ENCODE measurements at places on chromosomes 6 and 20.

GRCh38 chr6:100001915-100002388, 7.9 kb upstream of the MCHR2 start:
- H3K27me3 ChIP-seq, result no peaks in the 10 kb centered on the region
- no peak for DNase-seq
- H3K4me1 ChIP-seq, result no peaks in the 10 kb centered on the region
- H3K27ac ChIP-seq, result no peak overlapping the region
- no peak overlapping the region for H3K4me3 ChIP-seq
- H3K36me3 ChIP-seq, result no peaks in the 10 kb centered on the region

DNA sequence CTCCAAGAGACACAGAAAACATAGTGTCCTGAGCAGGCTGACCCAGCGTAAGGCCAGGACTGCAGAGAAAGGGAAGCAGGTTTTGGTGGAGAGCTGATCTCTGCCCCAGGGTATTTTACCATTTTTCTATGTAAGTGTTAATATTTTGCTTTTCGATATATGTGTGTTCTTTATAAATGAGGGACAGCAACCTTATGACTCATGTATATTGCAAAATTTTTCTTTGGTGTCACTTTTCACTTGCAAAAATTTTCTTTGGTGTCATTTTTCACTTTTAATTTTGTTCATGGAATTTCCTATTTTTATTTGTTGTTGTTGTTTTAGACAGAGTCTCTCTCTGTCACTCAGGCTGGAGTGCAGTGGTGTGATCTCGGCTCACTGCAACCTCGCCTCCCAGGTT, 34.6 kb upstream of the PXDC1 start:
- no peaks in the 10 kb centered on the region for H3K27me3 ChIP-seq
- DNase-seq, result no peak
- H3K27ac ChIP-seq, result no peak overlapping the region

DNA sequence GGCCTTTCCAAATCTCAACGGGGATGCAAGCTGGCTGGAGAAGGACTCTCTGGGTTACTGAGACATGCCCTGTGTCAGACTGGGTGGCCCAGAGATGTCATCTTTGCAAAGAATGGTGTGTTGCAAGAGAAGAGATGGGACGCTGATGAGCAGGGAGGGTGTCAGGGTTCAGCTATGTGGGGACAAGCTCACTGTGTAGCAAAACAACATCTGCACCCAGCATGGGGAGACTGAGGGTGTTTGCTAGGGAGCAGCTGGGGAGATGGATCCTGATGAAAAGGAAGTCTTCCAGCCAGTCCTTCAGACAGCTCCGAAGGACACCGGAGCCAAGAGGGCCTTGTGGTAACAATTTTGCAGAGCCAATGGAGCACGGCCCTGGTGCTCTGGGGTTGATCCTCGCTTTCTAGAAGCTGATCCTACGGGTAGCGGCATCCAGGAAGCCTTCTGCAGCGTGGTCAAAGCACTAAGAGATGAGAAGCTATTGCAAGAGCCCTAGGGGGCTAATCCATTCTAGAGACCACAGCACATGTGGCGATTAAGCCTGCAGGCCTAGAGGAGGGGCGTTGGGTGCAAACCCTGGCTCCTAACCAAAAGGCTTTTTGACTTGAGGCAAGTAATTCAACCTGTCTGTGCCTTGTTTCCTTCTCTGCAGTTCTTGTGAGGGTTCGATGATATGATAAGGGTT, 39.9 kb downstream of the EDN3 start:
- H3K36me3 ChIP-seq, result no peaks in the 10 kb centered on the region
- no peak overlapping the region for H3K27ac ChIP-seq
- H3K27me3 ChIP-seq, result no peaks in the 10 kb centered on the region
- H3K4me1 ChIP-seq, result no peaks in the 10 kb centered on the region

- DNase-seq, result no peak
- H3K27ac ChIP-seq, result no peak overlapping the region
- peaks cover 32% of the 10 kb centered on the region for H3K27me3 ChIP-seq
- H3K36me3 ChIP-seq, result no peaks in the 10 kb centered on the region
These were observed 169.4 kb downstream of the TAF4 start for GRCh38 chr20:61896058-61896961.

Data from breast epithelium (tissue), 4 donors.